Stimulated activated CD8-positive, alpha-beta memory T cell treated with anti-CD3 and anti-CD28 coated beads, Interleukin-7, amount 100 ng/mL, for 1 hour (primary cell): ENCODE measurements at places on chromosomes 5 and 9.

- no peak for DNase-seq
These were observed 8.9 kb upstream of the PALM2AKAP2 start for GRCh38 chr9:109771087-109771486.

DNA sequence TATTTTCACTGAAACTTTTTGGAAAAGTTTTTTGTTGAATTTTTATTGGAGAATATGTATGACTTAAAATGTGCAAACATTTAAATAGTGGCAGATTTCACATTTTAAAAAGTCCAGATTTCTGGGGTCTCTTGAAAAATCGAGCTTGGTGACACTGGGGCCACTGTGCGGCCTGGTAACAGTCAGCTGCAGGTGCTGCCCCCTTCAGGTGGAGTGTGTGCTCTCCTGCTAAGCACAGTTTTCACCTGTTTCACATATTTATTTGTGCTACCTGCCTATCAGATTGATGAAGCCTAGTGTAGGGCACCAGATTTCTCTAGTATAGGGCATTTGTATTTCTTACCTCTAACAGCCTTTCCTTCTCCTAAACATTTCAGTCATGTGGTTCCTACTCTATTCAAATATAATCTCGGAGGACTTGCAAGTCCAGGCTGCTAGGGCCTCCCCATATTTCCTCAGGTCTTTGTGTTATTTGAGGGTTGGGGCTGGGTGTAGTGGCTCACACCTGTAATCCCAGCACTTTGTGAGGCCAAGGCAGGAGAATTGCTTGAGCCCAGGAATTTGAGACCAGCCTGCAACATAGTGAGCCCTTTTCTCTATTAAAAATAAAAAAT lies 95.8 kb upstream of the KLF9 start:
- no peak for DNase-seq

- DNase-seq, result no peak
These were observed 46.4 kb upstream of the SHC3 start for GRCh38 chr9:89225036-89225435.

DNA sequence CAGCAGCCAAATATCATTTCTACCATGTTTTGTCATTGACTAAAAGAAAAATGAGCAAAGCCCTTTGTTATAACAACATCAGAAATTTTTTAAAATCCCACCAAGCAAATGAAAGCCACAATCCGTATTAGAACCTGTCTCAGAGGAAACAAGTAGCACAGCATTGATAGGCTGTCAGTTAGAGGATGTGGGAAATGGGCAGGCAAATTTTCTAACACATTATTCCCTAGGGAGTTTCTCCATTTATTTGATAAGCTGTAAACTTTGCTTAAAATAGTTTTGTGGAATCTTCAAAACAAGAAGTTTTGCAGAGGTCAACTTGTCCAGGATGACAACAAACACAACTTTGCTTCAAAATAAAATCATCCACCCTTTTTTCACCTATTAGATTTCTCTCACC lies 53.6 kb upstream of the APC start:
- no peak for DNase-seq

GRCh38 chr5:15524712-15525111 lies 24.7 kb downstream of the FBXL7 start:
- DNase-seq, result no peak

DNA sequence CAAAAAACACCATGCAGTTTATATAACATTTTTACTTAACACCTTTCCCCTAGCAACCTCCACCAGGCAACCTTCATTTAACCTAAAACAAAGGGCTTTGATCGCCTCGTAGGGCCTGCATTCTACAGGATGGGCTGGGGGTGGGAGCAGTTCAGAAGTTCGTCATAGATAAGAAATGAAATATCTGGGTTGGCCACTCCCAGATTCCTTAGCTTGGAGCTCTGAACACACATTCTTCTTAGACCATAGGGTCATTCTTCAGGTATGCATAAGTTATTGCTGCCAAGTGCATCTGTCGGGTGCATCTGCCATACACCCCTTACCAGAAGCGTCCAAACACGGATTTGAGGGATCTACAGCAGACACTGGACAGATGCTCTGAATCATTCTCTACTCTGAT lies 4.3 kb upstream of the SLC22A5 start:
- DNase-seq, result no peak

GRCh38 chr9:92547356-92547755 lies 11.6 kb upstream of the ECM2 start:
- DNase-seq, result no peak

GRCh38 chr9:124674651-124675050 lies 96.5 kb downstream of the NR6A1 start:
- DNase-seq, result no peak

GRCh38 chr5:124352312-124352711 lies 394.1 kb downstream of the ZNF608 start:
- DNase-seq, result no peak

GRCh38 chr9:81191222-81191621 lies 498.1 kb downstream of the TLE1 start:
- no peak for DNase-seq

DNA sequence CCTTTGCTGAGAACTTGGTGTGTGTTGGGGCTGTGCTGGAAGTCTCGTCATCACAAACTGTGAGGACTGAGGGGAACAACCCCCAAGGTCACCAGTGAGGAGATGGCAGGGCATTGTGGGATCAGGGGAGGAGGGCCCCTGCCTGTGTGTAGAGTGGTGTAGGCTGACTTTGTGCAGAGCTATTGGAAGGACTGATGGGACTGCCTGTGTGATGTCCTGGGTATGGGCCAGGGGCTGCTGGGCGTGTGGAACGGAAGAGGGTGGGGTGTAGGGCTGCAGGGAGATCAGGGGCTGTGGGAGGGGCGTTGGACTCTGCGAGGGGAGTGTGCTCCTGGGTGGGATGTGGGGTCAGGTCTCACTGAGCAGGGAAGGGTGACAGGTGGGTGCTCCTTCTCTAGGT lies 3.6 kb downstream of the WNK2 start:
- DNase-seq, result no peak

GRCh38 chr5:83711982-83712601 lies 8.6 kb downstream of the HAPLN1 start:
- no peak for DNase-seq

DNA sequence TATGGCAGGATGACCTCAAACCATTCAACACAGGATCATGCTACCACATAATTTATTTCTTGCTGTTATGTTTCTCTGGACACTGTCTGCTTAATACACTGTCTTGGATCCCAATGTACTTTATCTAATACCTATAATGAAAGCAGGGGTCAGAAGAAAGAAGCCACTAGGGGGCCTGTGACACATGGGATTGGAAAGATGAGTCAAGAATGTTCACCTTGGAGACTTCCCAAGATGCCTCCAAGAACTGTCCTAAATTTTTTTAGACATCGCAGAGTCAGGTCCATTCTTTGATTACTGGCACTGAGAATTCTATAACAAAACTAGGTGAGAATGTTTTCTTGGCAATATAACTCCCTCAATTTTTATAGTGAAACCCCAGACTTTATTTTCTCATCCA lies 305.8 kb upstream of the SMARCA2 start:
- no peak for DNase-seq
